ENCODE measurements at places on chromosomes 6 and 20.

GRCh38 chr6:151999194-151999593, 191.7 kb downstream of the ESR1 start:
- DNase-seq = no peak

GRCh38 chr6:73796881-73797280, 100.9 kb downstream of the CD109 start:
- no peak for DNase-seq

DNA sequence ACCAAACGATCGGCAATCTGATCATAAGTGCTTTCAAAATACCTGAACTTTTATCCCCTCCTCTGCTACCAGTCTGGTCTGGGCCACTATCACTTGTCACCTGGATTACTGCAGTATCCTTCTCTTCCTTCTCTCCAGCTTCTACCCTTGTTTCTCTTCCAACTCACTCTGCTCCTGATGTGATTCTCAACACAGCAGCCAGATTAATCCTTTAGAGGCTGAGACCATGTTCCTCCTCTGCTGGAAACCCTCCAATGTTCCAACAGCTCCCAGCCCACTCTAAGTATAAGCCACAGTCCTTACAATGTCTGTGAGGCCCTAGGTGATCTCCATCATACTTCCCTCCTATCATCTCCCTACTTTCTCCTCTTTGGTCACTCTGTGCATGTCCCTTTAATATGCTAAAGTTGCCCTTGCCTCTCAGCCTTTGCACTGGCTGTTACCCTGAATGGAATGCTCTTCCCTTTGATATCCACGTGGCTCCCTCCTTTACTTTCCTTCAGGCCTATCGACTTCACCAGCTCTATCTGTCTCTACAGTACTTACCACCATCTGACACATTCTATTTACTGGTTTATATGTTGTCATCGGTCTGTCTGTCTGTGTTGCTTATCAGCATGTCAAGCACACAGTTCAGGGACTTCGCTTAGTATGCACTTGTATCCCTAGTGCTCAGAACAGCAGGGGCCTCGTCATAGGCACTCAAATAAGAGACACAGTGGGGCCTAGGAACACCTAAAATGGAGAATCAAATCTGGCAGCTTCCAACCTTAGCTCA, 35.0 kb upstream of the RNF24 start:
- DNase-seq = no peak

DNA sequence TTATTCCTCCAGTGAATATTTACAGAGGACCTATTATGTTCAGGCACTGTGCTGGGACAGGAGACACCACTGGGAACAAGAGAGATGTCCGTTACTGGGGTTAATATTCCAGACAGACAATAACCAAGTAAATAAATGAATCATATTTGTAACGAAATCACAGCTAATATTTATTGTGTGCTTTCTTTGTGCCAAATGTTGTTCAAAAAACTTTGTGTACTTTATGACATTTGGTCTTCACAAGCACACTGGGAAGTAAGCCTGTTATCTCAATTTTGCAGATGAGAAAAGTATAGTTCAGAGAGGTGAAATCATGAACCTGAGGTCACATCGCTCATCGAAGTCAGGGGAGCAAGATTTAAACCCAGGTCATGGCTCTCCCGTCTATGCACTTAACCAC, 36.5 kb upstream of the PREX1 start:
- no peak for DNase-seq

DNA sequence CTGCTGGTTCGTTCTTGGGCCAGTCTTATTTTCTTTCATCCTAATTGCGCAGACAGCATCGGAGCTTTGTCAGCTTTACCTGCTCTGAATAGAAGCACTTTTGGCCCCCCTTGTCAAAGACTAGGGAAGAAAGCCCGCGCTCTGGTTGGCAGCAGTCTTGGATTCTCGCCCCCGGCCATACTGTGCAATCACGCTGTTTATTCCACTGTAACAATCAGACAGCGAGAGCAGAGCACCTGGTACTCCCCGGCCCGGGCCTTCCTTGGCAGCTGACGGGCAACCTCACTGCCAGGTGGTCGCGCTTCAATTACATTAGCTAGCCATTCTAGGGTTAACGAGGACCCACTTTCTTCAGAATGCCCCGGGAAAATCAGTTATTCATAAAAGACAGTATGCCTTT, 72.6 kb downstream of the INSM1 start:
- no peak for DNase-seq

DNA sequence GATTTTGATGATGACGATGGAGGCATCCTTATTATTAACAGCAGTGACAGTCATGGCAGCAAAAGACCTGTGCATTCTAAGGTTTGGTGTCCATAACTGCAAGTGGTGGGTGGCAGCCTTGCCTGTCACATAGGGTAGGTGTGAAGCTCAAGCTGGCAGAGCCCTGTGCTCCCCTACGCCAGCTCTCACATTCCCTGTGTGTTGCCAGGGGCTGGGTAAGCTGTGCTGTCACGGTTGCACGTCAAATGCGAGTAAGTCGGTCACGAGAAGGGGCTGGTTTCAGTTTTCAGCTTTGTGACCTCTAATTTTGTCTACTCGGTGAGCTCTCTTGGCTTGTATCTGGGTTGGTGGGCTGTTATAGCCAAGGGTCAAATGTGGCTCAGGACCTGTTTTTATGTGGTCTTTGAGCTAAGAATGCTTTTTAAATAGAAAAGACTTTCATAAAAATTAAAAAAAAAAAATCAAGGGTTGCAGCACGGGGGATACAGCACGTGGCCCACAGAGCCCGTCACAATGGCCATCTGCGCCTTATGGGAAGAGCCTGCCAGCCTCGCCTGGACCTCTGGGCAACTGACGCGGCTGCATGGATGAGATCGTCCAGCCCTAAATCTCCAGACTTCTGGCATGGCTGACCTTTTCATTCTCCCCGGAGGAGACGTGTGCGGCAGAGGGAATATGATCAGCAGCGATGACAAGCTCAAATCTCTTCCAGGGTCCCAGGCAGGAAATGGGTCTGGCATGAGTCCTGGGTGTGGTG, 148.5 kb downstream of the PHACTR3 start:
- DNase-seq = no peak

DNA sequence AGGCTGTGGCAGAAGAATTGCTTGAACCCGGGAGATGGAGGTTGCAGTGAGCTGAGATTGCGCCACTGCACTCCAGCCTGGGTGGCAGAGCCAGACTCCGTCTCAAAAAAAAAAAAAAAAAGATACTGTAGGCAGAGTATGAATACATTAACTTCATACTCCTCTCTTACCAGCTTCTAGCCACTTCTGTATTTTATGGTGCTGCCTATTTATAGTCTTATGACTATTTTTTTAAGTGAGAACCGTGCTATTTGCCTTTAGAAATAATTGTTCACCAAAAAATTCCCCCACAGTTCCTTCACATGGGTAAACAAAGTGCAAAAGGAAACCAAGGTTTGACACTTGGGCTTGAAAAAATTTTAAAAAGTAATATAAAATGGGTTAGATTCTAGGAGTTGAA, 1.5 kb upstream of the SNRNP48 start:
- DNase-seq = no peak

DNA sequence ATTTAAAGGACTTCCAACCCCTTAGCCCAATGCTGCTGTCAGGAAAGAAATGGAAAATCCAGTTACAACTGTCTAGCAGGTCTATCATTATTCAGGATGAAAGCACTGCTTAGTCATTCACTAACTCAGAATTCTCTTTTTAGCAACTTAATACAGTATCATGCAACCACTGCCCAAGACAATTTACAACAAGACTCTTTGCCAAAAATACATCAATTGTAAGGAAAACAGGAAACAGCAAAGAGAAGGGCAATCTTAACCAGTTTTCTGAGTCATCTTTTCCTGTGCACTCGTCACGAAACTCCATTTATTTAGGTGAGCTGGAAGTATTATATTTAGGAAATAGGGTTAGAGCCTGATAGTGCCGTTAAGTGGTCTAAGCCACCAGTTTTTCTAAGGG, 1197.7 kb upstream of the CITED2 start:
- no peak for DNase-seq

GRCh38 chr6:155561257-155561965, 105.8 kb upstream of the NOX3 start:
- no peak for DNase-seq

DNA sequence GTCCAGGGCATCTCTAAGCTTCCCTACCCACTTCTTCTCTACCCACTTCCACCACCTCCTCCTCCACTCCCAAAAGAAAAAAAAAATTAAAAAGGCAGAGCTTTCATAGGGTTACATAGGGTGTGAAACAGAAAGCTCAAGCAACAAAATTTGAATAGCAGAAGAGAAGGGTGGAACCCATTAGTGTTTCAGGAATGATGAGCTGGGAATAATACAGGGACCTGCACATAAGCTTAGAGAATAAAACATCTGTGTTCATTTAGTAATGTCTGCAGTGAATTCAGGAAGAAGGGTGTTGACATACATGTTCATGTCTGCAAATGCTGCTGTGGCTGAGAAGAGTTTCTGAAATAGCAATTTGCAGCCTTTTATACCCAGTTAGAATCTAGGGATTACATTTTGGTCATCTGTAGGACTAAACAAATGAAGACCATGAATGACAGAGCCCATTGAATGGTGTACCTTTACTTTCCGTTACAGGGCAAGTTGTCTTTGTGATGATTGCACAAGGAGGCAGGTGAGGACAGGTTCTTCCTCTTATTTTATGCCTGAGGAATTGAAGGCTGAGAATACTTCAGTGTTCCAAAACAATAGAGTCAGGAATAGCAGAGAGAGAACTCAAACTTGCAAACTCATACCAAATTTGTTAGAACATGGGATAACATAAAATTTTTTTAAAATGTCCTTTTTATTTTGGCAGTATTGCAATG, 975.1 kb downstream of the TFAP2A start:
- DNase-seq = no peak

DNA sequence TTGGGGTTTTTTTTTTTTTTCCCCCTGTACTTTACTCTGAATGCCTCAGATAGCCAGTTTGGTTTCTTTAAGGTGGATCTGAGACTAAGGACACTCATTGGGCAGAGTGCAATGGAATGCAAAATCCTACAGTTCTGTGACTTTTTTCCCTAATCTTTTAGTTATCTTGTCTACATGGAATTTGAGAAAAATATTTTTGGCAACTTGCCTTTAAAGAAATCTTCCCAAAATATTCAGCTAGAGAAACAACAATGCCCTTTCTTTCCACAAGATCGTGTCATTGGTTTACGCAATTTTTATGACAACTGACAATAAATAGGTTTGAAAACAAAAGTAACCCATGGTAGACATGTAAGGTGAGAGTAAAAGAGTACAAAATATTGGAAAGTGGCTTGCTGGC, 171.7 kb upstream of the LAMP5 start:
- DNase-seq = no peak

DNA sequence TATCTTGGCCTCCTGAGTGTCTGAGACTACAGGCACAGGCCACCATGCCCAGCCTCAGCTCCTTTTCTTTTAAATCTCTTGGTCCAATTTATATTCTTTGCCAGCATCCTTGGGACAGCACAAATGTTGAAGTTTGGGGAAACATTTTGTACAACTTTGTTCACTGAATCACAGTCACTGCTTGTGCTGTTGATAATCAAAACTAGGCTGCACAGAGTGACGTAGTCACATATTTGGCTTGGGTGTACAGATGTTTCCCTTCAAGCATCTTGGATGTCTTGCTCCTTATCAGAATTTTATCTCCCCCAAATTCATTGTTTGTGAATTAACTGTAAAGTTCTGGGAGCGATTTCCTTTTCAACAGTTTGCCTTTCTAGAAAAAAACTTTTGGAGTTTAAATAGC, 17.9 kb downstream of the CARMIL1 start:
- no peak for DNase-seq

DNA sequence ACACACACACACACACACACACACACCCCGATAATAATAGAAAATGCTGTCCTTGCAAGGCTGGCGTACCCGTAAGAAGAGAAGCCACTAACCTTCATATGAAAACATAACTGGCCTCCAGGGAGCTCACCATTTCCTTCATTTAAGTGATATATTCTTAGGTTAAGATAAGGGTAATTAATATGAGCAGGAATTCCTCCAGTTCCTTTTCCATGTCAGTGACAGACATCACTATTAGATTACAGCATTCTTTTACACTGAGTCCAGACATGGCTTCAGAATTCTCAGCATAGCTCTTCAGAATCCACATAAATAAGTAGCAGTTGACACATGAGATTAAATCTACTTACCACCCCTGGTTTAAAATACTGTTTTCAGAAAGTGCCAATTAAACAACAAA, 121.9 kb downstream of the SIM1 start:
- no peak for DNase-seq

- DNase-seq = no peak
These were observed 16.0 kb downstream of the HLA-DPA1 start for GRCh38 chr6:33057222-33058150.

GRCh38 chr6:111724505-111724904, 118.8 kb upstream of the TRAF3IP2 start:
- no peak for DNase-seq

DNA sequence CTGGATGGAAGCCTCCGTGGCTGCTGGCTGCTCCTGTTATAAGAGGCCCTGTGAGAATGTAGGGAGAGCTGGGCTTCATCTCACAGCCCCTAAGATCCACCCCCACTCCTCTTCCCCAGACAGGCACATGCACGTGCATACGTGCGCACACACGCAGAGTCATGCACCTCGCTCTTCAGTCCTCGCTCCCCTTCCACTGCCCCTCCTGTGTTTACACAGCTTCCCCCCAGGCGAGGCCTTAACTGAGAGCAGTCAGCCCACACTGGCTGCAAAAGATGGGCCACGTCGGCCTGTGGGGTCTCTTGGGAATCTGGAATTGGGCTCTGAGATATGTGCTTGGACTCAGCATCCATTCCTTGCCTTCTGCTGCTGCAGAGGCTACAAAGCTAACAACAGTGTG, 35.2 kb upstream of the MLN start:
- no peak for DNase-seq

GRCh38 chr20:24651171-24651975, 181.9 kb downstream of the SYNDIG1 start:
- no peak for DNase-seq

- DNase-seq = no peak
These were observed 7.2 kb downstream of the BHLHE23 start for GRCh38 chr20:62999580-62999979.

DNA sequence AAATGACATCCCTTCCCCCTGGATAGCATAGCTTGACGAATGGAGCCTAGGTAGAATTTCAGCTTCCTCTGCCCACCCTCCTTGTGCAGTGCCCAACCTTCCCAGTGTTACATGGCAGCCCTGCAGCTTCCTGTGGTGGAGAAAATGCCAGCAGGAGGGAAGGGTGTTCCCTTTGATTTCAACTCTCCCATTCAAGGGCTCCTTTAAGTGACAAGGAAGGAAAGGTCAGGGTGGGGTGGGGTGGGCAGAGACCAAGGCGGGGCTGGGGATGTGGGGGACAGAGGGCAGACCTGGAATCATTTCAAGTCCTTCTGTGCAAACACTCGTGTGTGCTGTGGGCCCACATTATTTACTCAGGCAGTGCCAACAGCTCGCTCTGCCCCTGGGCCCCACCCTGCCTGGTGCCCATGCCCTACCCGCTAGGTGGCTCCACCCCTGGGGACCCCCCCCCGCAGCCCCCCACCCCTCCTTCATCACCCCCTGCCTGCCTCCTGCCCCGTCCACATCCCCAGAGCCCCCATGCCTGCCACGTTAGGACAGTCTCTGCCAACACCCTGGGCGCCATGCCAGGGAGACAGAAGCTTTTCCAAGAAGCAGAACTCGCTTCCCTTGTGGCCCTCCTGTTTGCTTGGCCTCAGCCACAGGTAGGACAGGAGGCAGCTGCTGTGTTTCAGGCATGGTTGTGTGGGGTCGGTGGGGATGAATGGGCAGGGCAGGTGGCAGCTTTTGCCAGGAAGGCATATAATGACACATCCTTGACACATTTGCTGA, 9.4 kb downstream of the SPDEF start:
- DNase-seq = peak; percentile 74
